ENCODE measurements at places on chromosomes 2 and 18.

DNA sequence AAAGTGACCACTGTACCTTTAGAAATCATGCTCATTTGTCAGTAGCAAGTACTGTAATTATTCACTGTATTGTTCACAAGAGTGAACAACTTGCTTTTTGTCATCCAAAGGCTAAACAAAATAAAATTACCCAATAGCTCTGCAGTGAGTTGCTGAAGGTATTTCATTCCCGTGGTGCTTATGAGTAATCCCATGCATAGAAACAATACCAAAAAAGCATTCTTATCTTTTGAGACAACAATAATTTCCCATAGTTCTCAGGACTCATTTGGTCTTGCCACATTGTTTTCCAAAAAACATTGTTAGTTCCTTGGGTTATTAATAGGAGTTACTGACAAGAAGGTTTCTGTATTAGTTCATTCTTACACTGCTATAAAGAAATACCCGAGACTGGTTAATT, 503.2 kb upstream of the FAM98A start:
- no peak for DNase-seq

DNA sequence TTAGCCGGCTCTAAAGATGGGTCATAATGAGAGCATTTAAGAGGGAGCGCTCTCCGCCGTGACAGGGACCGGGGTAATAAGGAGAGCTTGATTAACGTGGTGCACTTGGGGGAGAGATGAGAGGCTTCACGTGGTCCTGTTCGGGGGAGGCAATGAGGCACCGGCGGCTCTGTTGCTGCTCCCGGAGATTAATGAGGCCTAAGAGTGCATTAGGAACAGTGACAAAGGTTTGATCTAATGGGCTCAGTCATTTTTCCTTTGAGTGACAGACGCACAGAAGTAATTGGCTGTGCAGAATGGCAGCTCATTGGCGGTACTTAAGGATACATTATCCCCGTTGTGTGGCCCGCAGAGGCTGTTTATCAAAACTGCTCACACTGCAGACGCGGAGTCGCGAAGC, 250.7 kb downstream of the GBX2 start:
- no peak for DNase-seq

GRCh38 chr2:40256649-40257048, 195.2 kb downstream of the SLC8A1 start:
- DNase-seq = no peak

GRCh38 chr2:68385220-68385906, 20.3 kb downstream of the PLEK start:
- DNase-seq = no peak

Measured in stimulated activated CD4-positive, alpha-beta T cell treated with anti-CD3 and anti-CD28 coated beads, Interleukin-4, amount 100 ng/mL, for 4 hours (primary cell).